Fibroblast of skin of scalp (primary cell): ENCODE measurements at places on chromosomes 4 and X.

GRCh38 chr4:88177983-88178625 lies 19.7 kb upstream of the ABCG2 start:
- DNase-seq: peak; percentile 80

- peak; percentile 72 for DNase-seq
These were observed 280.9 kb upstream of the RPS6KA3 start for GRCh38 chrX:20547611-20548051.

- DNase-seq: no peak
These were observed 107.5 kb downstream of the CLNK start for GRCh38 chr4:10577018-10577417.

DNA sequence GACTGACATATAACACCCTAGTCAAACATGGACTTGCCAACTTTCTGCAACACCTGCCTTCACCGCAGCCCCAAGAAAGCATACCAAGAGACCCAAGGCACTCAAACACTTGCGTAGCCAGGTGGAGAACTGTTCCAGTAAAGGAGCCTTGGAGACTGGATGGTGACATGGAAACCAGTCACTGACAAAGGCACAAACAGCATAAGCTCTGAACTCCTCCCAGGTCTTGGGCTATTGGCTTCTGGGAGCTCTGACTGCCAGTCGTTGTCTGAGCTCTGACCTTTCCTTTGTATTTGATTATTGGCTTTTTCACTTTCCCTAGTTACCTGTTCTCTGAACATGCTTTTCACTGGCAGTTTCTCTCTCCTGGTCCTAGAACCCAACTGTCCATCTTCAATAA lies 38.3 kb downstream of the ARAP2 start:
- no peak for DNase-seq

GRCh38 chr4:6188687-6189305 lies 11.6 kb downstream of the JAKMIP1 start:
- DNase-seq: peak; percentile 14

DNA sequence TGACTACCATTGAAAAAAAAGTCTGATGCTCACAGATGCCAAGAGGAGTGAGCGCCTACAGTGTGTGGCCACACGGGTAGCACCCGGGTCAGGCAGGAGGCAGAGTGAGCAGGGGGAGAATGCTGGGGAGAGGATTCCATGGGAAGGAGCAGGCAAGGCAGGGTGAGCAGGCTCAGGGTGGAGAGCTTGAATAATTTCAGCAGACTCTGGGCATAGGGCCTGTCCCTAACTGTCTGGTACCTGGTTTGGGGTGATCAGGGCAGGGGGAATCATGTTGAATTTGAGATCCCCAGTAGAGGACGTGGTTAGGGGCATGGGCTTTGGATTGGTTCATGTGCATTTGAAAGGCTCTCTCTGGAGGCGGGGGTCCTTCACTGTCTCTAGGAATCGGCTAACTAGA lies 51.2 kb upstream of the TLR3 start:
- DNase-seq: no peak

GRCh38 chr4:123846092-123846491 lies 449.5 kb downstream of the SPRY1 start:
- DNase-seq: no peak

- no peak for DNase-seq
These were observed 207.4 kb downstream of the AFAP1 start for GRCh38 chr4:7732263-7732662.

GRCh38 chr4:13642170-13642950 lies 14.8 kb upstream of the BOD1L1 start:
- DNase-seq: peak; percentile 53

DNA sequence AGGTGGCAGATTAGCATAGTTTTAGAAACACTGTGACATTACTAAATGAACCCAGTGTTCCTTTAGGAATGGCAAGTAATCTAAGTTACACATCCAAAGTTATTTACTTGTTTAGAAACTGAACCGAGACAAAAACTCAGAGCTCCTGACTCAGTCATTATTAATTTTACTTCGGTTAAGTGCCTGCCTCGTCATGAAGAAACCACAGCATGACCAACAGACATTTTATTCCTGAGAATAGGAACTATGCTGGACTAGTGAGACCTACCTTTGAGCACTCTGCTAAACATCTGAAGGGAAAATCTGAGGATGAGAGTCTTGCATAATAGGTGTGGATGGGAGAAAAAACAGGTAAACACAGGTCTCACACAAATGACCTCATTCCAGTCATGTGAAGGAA lies 2.5 kb downstream of the BEX1 start:
- DNase-seq: no peak

DNA sequence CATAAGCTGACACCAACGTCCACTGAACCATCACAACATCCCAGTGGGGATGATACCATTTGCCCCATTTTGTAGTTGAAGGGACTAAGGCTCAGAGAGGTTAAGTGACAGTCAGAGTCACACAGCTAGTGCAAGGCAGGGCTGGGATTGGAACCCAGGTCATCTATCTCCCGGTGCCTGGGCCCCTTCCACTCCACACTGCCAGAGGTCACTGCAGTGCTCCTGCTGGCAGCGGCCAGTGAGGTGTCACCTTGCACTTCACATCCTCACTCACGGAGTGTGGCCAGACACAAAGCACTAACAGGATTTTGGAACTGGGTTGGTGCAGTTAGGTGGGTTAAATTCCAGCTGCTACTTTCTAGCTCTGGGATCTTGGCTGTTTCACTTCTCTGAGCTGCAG lies 118.7 kb downstream of the ENPP6 start:
- DNase-seq: no peak

GRCh38 chrX:65034292-65034667 lies 58.0 kb upstream of the ZC4H2 start:
- no peak for DNase-seq

DNA sequence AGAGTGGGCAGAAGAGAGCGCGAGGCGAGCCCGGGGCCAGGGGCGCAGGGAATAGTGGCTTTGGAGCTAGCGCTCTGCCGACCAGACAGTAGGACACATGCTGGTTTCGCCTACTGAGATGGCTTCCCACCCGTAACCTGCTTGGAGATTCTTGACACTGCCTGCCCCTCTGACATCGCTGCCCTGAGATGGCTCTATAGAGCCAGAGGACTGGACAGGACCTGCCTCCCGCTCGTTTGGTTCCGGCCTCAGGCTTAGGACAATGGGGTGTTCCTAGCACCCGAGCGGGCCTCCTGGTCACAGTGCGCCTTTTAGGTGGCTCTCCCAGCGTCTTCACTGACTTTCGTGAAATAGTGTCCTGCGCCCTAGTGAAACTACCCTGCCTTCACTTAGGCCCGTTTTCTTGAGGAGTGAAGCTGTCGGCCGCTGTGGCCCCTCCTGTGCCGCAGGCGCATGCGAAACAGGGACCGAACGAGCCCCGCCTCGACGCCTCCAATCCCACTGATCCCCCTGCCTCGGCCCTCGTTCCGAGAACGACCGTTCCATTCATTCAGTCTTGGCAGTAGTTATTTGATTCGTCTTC lies 608 bp downstream of the TAF1 start:
- peak; percentile 28 for DNase-seq

- no peak for DNase-seq
These were observed 447.0 kb upstream of the GALNT7 start for GRCh38 chr4:172721659-172722058.

DNA sequence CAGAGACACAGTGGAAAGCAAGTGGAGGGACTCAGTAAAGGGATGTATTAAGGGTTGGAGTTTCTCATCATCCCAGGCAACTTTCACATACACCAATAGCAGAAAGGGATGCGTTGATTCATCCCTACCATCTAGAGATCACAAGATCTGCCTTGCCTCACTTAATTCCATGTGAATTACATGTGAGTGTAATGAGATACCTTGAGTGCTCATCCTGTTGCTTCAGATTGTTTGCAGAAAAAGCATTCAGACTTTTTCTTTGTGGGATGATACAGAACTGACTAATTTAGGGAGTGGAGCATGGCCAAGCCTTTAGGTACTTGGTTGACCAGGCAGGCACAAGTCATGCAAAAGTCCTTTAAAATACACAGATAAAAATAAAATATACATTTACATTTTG lies 124.8 kb upstream of the SLIT2 start:
- peak; percentile 35 for DNase-seq

DNA sequence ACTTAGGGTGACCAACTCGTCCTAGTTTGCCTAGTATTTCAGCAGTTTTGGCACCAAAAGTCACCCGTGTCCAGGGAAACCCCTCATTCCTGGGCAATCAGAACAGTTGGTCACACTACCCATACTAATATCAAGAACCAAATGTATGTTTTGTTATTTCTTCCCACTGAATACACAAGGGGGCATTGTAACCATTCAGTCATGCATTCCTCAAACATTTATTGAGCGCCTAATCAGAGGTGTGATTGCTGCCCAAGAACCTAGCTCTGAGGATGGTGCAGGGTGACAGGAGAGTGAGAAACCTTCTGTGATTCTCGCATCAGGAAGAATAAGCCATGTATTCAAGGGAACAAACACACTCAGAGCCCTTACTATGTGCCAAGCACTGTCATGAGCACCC lies 69.8 kb upstream of the RAI2 start:
- no peak for DNase-seq

DNA sequence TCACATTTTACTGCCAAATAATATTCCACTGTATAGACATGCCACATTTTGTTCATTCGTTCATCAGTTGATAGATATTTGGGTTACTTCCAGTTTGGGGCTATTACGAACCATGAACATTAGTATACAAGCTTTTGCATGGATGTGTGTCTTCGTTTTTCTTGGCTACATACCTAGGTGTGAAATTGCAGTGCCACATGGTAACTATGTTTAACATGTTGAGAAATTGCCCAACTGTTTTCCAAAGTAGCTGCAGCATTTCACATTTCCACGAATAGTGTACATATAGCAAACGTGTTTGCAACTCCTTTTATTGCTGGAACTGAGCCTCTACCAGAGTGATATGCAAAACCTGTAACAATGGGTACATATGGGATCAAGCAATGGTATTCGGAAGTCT lies 221.5 kb downstream of the VEGFC start:
- no peak for DNase-seq

GRCh38 chr4:145709336-145709735 lies 29.4 kb downstream of the C4orf51 start:
- DNase-seq: no peak

DNA sequence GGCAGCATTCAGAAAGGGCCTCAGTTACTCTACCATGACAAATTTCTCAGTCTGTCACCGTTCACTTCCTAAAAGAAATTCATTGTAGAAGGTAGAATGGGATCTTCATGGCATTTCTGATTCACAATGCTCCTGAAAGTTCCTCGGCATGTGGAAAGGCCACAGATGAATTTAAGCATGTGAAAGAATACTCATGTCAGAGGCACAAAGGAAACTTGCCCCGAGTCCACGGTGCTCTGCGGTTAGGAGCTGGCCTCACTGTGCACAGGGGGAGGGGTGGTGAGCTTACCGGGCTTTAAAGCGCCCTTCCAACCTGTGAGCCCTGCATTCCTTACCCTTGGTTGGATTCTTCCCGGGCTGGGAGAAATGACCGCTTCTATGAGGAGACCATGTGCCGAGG lies 9.3 kb downstream of the TKTL1 start:
- DNase-seq: no peak

DNA sequence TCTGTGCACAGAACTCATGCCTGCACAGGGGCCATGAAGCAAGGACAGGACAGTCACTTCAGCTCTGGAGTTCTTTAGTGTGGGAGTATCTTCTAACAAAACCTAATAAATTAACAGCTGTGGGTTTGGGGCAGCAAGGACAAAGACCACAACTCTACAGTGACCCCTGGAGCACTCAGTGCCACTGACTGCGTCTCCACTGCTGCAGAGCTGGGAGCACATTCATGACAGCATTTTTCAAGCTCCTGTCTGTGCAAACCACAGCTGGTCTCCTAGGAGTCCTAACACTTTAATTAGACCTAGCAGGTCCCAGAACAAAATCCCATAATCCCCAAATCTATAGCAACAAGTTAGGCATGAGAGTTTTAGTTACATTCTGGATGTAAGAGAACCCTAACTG lies 76.5 kb downstream of the RTL9 start:
- no peak for DNase-seq

- DNase-seq: no peak
These were observed 1.6 kb downstream of the MTNR1A start for GRCh38 chr4:186553717-186554116.

- DNase-seq: no peak
These were observed 344.5 kb upstream of the PPARGC1A start for GRCh38 chr4:24234288-24234848.

DNA sequence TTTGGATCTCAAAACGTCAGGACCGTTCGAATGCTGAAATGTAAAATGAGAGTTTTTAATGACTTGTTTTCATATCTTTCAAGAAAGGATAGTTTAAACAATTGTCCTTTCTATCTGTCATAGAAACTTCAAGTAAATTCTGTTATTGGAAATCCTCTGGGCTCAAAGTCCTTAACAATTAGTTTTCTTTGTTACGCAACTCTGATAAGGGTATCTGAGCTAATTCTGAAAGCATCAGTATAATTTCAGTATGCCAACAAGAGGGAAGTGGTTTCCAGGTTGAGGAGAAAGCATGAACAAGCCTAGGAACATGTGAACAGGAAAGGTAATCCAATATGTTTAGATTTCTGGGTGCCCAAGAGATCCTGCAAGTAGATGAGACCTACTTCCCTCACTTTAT lies 22.0 kb downstream of the ADH7 start:
- DNase-seq: no peak

- no peak for DNase-seq
These were observed 841.6 kb downstream of the RAPGEF2 start for GRCh38 chr4:159944477-159944876.

DNA sequence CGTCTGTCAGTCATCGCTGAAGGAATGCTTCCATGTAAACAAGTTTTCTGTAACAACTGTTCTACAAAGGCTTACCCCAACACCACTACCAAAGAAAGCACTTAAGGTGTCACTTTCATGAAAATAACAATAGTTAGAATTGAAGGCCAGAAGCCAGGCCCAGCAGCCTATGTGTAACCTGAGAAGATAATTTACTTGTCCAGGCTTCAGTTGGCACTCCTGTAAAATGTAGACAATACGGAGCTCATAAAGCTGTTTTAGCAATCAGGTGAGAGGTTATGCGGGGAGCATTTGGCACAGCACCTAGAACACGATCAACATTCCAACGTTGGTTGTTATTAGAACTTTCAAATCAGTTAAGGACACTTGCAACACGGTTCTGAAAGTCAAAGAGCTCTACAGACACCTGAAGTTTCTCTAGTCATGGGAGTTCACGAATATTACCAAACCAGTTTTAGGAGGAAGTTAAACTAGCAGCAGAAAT lies 15.7 kb downstream of the ADGRA3 start:
- no peak for DNase-seq

GRCh38 chr4:99341426-99341825 lies 11.1 kb downstream of the ADH1C start:
- DNase-seq: no peak

DNA sequence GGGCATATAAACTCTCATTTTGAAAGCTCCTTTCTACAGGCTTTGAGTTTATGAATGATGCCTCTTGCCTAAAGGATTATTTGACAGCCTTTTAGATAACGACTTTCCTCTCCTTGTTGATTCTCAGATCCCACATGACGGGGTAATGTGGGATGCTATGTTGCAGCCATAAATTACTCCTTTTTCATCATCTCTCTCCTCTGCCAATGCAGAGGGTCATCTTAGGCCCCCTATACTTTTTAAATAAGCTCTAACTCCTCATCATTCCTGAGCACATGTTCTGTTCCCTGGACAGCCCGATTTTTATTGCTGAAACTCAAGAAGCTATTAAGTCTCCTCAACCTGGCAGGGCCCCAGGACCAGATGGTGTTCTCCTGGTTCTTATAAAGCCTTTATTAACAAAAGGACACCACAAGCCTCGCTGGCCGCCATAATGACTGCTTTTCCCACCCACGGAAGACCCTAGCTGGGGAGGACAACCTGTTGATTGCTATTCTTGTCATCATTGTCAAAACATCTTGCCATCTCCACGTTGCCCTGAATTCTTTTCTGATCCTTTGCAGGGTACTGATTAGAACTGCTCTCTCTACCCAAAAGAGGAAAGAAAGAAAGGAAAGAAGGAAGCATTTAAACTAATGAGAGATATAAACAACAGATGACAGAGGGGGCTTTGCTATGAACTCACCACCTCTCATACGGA lies 150.7 kb downstream of the DHX15 start:
- DNase-seq: no peak
